ENCODE measurements at places on chromosomes 6 and 20.
A peak's percentile ranks its signal among the peaks of the same experiment; 100 is the strongest.

DNA sequence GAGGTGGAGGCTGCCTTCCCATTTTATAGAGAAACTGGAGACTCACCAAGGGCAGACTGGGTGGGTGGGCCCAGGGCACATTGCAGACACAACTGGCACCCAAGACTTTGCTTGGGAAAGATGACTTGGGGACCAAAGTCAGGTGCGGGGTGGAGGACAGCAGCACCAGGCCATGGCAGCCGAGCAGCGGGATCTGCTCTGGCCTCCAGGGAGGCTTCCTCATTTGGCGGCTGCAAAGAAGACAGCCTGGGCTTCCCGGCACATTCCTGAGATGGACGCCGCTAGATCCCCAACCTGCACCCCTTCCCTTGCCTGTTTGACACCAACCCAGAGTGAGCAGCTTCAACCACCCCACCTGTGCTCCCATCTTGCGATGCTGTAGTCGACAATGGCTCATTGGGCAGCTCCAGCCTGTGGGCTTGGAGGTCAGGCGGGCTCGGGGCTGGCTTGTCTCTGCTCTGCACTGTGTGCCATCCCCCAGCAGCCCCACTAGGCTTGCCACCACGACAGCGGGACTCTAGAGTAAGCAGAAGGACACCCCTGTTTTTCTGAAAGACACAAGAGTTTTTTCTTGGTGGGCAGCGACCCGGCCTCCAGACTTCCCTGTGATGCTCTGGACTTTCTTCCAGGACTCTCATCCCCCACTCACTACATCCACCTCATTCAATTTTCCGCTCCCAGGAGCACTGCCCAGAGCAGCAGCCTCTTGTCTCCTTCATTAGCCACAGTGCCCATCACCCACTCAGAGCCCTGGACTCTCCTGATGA is 184.9 kb upstream of the CST7 start:
- no peak for DNase-seq

DNA sequence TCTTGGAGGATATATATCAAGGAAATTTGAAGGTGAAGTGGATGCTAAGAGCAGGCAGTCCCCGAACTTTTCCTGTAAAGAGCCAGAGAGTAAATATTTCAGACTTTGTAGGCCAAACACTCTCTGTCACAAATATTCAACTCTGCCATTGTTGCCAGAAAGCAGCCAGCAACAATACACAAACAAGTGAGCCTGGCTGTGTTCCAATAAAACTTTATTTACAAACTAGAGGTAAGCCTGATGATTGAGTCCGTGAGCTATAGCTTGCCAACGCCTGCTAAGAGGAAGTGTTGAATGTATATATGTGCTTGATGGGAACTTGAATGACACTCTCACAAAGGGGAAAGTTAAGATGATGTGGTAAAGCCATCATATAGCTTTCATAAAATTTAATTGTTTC is 166.0 kb upstream of the PLN start:
- DNase-seq = no peak

DNA sequence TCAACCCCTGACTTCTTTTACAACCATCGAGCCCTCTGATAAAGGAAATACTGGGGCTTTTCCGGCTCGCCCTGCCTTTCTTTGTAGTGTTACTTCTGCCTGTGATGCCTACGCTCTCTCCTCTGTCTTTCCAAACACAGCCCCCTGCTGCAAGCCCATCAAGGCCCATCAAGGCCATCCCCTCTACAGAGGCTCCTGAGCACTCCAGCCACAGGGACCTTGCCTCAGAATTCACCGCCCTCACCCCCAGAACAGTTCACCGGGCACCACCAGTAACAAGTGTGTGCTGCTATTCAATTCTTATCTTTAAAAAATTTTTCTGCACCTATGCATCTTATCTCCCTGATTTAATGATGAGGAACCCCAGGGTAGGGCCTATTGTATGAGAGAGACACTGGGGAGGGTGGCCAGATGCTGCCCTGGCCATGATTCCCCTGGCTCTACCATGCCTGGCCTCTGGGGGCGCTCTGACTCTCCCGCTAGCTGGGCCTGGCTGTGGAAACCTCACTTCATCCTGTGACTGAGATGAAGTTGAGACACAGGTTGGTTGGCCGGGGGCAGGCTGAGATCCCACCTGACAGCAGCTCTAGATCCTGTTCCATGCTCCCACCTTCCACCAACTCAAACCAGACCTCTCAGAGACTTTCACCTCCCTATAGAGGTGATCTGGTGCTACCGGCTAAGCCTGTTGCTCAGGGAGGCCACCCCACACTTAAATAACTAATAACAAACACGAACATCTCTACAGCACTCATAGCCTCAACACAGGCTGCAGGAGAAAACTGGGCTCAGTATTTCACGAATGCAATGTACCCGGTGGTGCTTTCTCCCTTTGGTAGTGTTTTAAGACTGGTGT is 19.2 kb upstream of the GLP1R start:
- DNase-seq = no peak

DNA sequence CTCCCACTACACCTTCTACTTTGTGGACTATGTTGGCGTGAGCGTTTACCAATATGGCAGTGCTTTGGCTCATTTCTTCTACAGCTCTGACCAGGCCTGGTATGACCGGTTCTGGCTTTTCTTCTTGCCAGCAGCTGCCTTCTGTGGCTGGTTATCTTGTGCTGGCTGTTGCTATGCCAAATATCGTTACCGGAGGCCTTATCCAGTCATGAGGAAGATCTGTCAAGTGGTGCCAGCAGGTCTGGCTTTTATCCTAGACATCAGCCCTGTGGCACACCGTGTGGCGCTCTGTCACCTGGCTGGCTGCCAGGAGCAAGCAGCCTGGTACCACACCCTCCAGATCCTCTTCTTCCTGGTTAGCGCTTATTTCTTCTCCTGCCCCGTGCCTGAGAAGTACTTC is 16.5 kb upstream of the EFHC1 start:
- peak; percentile 92 for DNase-seq

DNA sequence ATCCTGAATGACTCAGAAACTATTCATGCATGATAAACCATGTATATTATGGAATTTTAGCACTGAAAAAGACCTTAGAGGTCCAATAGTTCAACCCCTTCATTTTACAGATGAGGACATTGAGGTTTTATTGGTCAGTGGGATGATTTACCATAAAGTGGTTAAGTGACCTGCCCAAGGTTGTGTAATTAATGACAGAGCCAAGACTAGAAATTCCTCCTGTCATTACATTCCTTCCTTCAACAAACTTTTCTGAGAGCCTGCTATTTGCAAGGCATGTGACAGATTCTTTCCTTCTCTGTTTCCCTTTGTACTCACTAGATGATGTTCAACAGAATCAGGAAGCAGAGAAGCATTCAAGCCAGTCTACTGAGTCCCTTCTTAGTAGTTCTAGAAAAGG is 170.7 kb upstream of the KCNK16 start:
- DNase-seq = no peak

Data from NCI-H446 treated with DMSO at 0.1 percent for 48 hours (cell line).